Hypothalamus (tissue), 51 donors: ENCODE measurements at places on chromosomes 4 and X.

DNA sequence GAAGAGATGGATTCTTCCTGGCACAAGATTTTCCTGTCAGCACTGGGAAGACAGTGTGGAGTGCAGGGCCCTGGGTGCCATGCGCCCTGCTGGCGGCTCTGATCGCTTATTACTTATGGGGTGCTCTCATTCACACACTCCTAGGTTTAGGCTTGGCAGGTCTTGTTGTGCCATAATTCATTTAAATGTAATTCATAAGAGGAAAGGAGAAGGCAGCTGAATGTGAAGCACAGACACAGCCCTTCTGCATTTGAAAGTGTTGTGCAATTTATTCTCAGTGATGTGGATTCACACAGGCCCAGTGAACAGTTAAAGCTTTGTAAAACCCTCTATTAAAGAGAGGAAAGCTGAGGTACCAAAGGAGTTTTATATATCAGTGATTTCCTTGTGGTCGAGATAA, 249.7 kb downstream of the C4orf33 start:
- no peak for DNase-seq

DNA sequence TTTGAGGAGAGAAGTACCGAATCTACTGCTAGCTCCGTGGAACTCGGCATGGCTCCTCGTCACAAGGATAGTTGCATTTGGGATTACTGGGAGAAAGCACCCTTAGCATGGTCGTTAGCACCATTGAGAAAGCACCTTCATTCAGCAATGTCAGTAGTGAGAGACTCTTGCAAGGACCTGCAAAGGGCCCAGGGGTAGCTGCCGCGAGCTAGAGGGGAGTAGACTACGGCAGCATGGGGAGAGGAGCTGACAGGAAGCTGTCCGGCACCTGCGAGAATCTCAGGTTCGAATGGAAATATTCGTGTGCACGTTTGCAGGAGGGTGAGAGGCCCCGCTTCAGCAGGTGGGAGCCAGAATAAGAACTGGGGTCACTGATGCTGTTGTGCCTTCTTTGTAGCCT, 20.2 kb downstream of the TLR10 start:
- DNase-seq, result no peak

DNA sequence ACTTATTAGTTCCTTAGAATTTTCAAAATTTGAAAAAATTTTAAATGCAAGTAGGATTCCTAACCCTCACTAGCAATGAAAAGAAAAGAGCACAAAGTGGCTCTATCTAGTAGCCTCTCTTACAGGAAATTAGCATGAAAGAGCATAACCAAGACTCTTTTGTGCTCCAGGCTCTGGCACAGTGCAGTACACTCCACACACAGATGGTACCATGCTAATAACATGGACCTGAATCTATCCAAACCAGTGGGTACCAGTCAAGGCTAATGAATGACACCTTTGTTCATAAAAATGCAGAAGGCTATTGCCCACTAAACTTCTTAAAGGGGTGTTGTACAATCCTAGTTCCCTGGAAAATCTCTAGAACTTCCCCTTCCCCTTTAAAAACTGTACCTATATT, 119.0 kb downstream of the MANBA start:
- peak; percentile 44 for DNase-seq

DNA sequence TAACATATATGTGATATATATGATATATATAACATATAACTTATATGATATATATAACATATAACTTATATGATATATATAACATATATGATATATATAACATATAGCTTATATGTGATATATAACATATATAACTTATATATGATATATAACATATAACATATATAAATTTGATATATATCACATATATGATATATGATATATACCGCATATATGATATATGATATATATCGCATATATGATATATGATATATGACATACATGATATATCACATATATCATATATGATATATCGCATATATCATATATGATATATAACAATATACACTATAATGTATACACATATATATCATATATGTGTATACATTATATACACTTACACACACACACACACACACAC, 114.3 kb downstream of the ELOVL6 start:
- DNase-seq, result no peak

GRCh38 chr4:175090116-175090515, 172.0 kb downstream of the ADAM29 start:
- no peak for DNase-seq

DNA sequence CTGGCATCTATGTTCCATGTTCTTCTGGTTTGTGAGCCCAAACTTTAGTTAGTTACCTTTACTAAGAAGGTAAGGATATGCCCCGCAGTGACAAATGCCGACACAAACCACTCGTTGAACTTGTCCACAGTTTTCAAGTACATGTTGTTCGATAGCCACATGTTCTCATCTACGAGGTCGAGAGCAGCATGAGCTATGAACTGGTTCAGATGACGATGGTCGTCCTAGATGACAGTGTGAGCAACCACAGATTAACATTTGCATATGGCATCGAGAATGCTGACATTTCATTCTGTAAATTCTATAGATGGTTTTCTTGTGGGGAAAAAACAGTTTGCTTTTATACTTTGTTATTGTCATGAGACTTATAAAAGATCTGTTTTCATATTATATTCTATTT, 18.0 kb downstream of the TRAPPC2 start:
- DNase-seq, result no peak

DNA sequence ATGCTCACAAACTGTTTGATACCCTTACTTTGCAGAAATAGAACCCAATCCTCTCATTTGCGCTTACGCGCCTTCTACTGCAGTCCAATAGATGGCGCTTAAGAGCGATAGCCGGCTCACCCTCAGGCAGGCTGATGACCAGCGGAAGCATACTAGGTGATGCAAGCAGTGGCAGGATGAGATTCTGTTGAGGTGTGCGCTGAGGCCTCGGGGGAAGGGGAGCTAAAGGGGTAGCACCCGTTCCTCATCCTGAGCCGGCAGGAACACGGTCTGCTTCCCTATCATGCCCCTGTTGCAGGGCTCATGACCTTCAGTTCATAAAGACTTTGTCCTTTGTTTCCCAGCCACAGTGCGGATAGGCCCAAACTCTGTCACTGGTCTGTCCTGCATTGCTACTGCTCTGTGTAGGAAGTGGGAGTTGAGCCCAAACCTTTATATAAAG, 628.9 kb downstream of the TLL1 start:
- no peak for DNase-seq

GRCh38 chr4:7327341-7327885, 107.3 kb downstream of the PSAPL1 start:
- no peak for DNase-seq
